ENCODE measurements at places on chromosomes 2 and 18. TPM values are rescaled to one million over a fixed set of nuclear protein-coding genes. Genes with fewer than 3 reads are reported as not detected.

ACKR3 gene
- 52.9 TPM for total RNA-seq

NPPC gene
- not detected for total RNA-seq

DNA sequence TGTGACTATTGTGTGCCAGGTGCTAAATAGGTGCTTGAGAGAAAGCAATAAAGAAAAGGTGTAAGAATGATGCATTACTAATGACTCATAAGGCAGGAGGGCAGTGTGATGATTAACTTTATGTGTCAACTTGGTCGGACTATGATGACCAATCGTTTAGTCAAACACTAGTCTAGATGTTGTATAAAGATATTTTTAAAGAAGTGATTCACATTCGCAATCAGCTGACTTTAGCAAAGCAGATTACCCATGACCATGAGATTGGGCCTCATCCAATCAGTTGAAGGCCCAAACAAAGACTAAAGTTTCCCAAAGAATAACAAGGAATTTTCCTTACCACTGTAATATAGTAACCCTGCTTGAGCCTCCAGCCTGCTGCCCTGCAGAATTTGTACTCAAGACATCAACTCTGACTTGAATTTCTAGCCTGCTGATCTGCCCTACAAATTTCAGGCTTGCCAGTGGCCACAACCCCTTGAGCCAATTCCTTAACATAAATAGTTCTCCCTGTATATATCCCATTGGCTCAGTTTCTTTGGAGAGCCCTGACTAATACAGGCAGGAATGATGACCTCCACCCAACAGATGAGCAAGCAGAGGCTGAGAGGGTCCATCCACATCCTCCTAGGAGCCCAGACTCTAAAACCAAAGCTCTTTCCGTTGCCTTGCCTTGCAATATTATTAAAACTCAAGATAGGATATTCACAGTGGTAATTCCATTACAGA is 132.6 kb downstream of the ACTR3 start:
- H3K27ac ChIP-seq = no peak overlapping the region
- H3K27me3 ChIP-seq = no peaks in the 10 kb centered on the region
- H3K4me1 ChIP-seq = no peaks in the 10 kb centered on the region
- no peaks in the 10 kb centered on the region for H3K36me3 ChIP-seq

GRCh38 chr2:127081826-127082633 is 24.9 kb downstream of the BIN1 start:
- H3K4me1 ChIP-seq = peaks cover 91% of the 10 kb centered on the region
- no peaks in the 10 kb centered on the region for H3K27me3 ChIP-seq
- H3K27ac ChIP-seq = peak overlapping the region; percentile 80
- DNase-seq = no peak

POU3F3 gene
- total RNA-seq = 0.11 TPM

DNA sequence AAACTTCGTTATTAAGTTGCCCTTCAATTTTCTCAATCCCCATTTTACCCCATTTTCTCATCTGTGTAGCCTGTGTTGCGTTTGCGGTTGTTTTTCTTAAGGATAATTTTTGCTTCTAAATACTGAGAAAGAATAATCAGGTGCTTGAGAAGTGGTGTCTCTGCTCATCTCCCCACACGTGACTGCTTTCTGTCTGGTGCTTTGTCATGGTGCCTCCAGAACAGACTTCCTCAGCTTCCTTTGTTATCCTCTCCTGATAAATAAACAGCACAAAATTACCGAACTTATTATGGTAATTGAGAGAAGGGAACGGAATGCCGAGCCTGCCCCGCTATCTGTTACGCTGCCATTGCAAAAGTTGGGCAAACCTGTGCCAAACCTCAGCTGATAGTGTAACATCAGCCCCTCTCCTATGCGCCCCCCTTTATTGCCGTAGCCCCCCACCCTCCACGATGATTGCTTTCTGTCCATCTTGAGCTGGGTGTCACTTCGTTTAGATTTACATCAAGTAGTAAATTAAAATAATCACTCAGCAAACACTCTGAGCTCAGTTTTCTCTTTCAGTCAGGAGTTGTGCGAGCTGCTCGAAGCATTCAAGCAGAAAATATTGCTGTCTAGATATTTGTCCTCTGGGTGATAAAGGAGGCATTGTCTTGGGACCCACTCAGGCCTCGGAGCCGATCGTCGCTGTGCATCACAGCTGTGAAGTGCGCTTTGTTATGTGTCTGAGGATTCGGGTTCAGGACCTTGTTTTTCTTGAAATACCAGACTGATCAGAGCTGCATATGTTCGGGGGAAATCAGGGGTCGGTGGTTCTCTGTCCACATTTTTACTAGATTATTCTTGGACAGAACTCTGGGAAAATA is 1008.5 kb upstream of the FANCL start:
- no peaks in the 10 kb centered on the region for H3K4me1 ChIP-seq
- no peak overlapping the region for H3K4me3 ChIP-seq

DNA sequence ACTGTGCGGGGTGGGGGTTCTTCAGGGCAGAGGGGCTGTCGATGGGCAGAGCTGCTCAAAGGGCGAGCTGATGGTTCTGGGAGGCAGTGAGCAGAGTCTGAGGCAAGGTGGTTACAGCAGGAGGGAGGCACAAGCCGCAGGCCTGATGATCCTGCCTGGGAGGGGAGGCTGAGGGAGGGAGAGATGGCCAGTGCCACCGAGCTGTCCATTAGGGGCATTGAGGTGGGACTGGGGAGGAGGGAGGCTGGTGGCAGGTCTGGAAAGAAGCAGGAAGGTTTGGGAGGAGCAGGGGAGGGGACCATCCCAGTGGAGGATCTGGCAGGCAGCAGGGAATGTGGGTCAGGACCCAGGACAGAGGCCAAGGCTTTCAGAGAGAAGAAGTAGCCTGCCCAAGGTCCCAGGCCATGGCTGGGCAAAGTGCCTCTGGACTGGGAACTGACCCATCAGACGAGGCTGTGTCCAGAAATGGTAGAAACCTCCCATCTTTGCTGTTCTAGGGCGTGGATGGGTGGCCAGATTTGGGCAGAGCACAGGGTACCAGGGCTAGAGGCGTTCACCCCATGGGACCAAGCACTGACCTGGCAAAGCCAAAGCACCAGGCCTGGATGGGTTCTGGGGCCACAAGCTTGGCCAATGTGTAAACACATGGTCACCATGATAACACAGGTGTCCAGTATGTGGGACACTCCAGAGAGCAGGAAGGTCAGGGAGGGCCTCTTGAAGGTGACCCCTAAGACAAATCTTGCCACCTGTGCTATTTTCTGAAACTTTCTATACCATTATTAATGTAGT is 55.5 kb downstream of the INHBB start:
- no peaks in the 10 kb centered on the region for H3K36me3 ChIP-seq
- no peaks in the 10 kb centered on the region for H3K4me1 ChIP-seq
- no peak overlapping the region for H3K27ac ChIP-seq
- no peak for DNase-seq

DNA sequence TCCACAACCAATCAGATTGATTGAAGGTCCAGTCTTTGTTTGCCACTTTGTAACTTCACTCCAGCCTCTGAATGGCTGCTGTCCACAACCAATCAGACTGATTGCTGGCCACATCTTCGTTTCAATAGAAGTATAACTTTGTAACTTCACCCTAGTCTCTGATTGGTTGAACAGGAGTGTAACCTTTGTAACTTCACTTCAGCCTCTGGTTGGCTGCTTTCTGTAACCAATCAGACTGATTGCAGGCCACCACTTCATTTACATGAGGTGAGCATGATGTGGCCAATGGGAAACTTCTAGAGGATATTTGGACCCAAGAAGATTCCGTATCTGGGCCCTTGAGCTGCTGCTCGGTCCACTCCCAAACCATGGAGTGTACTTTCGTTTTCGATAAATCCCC is 16.9 kb upstream of the ALPP start:
- no peaks in the 10 kb centered on the region for H3K27me3 ChIP-seq
- DNase-seq = no peak
- no peaks in the 10 kb centered on the region for H3K36me3 ChIP-seq

DNA sequence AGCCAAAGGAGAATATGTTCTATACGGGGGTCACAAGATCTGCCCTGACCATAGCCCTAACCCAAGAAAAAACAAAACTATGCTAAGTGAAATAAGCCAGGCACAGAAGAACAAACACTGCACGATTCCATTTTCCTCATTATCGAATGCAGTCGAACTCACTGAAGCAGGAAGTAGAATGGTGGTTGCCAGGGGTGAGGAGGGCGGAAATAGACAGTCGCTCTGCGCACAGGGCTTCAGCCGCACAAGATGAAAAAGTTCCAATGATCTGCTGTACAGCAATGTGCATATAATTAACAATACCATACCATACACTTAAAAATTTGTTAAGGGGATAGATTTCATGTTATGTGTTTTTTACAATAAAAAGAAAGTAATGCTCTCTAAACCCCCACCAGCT is 257.7 kb downstream of the TXNL1 start:
- no peaks in the 10 kb centered on the region for H3K36me3 ChIP-seq
- H3K27ac ChIP-seq = no peak overlapping the region
- H3K27me3 ChIP-seq = no peaks in the 10 kb centered on the region
- no peak overlapping the region for H3K4me3 ChIP-seq

GRCh38 chr18:44589693-44590355 is 90.9 kb upstream of the SETBP1 start:
- peaks cover 13% of the 10 kb centered on the region for H3K4me1 ChIP-seq
- no peak overlapping the region for H3K4me3 ChIP-seq
- no peaks in the 10 kb centered on the region for H3K36me3 ChIP-seq
- H3K27ac ChIP-seq = peak overlapping the region; percentile 66
- no peak for DNase-seq
- H3K27me3 ChIP-seq = no peaks in the 10 kb centered on the region

FNDC4 gene
- 12.6 TPM for total RNA-seq

TMEM178A gene
- total RNA-seq = 2.2 TPM

GRCh38 chr2:109128048-109128615 is 873 bp upstream of the SH3RF3 start:
- H3K36me3 ChIP-seq = no peaks in the 10 kb centered on the region
- H3K4me1 ChIP-seq = peaks cover 45% of the 10 kb centered on the region
- H3K27ac ChIP-seq = peak overlapping the region; percentile 87
- H3K27me3 ChIP-seq = no peaks in the 10 kb centered on the region
- peak overlapping the region; percentile 86 for H3K4me3 ChIP-seq
- peak; percentile 94 for DNase-seq

- no peaks in the 10 kb centered on the region for H3K36me3 ChIP-seq
- H3K27ac ChIP-seq = no peak overlapping the region
- peak; percentile 3 for DNase-seq
- no peaks in the 10 kb centered on the region for H3K4me1 ChIP-seq
- no peak overlapping the region for H3K4me3 ChIP-seq
These were observed 266.0 kb downstream of the SH3BP4 start for GRCh38 chr2:235217846-235218245.

GRCh38 chr2:188892636-188893035 is 81.5 kb upstream of the COL3A1 start:
- DNase-seq = no peak
- no peaks in the 10 kb centered on the region for H3K36me3 ChIP-seq
- H3K4me3 ChIP-seq = no peak overlapping the region
- H3K4me1 ChIP-seq = peaks cover 31% of the 10 kb centered on the region
- H3K27ac ChIP-seq = no peak overlapping the region
- H3K27me3 ChIP-seq = no peaks in the 10 kb centered on the region

ACADL gene
- total RNA-seq = 1.8 TPM

DNA sequence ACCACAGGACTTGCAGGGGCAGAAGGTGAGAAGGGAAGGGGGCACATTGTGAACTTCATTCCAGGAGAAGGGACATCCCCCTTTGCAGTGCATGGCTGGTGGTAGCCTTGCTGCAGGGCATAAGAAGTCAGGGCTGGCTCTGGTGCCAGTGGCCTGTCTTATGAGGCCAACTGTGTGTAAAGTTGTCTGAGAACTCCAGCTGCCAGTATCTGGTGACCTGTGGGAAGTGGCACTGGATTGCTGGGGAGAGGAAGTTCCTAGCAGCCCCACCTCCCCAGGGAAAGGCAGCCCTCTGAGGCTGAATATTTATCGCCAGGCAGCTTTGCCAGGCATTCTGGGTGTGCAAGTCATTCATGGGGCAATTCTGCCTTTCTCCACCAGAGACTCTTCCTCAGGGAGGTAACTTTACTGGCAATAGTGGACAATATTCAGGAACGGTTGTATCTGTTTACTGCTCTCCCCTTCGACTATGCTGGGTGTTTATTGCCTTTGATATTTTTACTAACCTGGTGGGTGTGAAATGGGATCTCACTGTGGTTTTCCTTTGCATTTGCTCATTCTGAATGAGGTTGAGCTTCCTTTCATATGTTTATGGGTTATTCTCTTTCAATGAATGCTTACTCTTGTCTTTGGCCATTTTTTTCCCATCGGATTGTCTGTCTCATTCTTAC is 12.3 kb downstream of the TRPM8 start:
- no peak overlapping the region for H3K4me3 ChIP-seq
- no peak overlapping the region for H3K27ac ChIP-seq
- H3K36me3 ChIP-seq = no peaks in the 10 kb centered on the region
- no peaks in the 10 kb centered on the region for H3K27me3 ChIP-seq

- no peaks in the 10 kb centered on the region for H3K36me3 ChIP-seq
- H3K4me1 ChIP-seq = no peaks in the 10 kb centered on the region
- H3K27me3 ChIP-seq = no peaks in the 10 kb centered on the region
- no peak overlapping the region for H3K27ac ChIP-seq
- DNase-seq = no peak
These were observed 48.3 kb upstream of the GPR155 start for GRCh38 chr2:174535083-174535482.

- peak overlapping the region; percentile 85 for H3K27ac ChIP-seq
- H3K4me3 ChIP-seq = no peak overlapping the region
- no peaks in the 10 kb centered on the region for H3K36me3 ChIP-seq
These were observed 24.9 kb upstream of the RHOB start for GRCh38 chr2:20421988-20422370.

DNA sequence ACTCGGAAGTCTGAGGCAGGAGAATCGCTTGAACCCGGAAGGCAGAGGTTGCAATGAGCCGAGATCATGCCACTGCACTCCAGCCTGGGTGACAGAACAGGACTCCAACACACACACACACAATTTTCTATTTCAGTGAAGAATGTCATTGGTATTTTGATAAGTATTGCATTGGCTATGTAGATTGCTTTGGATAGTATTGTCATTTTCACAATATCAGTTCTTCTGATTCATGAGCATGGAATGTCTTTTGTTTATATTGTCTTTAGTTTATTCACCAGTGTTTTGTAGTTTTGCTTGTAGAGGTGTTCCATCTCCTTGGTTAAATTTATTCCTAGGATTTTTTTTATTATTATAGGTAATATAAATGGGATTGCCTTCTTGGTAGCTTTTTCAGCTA is 693.4 kb upstream of the SYT4 start:
- no peaks in the 10 kb centered on the region for H3K4me1 ChIP-seq
- H3K36me3 ChIP-seq = no peaks in the 10 kb centered on the region
- DNase-seq = no peak
- H3K4me3 ChIP-seq = no peak overlapping the region
- H3K27ac ChIP-seq = no peak overlapping the region
